ENCODE measurements at places on chromosomes 7 and 10.

GRCh38 chr7:141676618-141677017 lies 25.3 kb downstream of the DENND11 start:
- no peak for DNase-seq

DNA sequence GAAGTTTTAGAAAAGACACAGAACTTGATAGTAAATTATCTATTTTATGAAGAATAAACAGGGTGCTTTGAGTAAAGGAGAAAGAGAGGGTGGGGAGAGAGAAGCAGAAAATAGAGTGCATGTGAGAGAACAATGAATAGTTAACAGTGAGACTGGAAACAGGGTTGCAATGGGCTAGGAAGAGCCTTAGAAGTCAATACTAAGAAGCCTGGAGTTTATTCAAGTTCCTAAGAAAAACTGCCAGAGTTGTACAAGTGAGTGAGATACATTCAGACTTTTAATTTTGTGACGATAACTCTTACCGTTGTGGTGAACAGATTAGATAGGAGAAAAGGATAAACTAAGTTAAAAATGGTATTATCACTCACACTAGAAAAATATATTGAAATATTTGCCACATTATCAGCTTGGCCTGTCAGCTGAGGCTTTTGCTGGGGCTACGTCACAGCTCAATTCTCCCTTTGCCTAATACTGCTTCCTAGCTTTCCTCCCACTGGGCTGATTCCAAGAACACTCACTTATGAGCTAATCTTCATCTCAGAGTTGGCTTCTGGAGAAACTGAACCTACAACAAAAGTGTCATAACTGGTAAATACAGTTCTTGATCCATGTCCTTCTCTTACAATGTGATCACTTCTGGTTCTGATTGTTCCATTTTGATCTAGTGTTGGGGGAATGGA lies 92.7 kb downstream of the SEMA3D start:
- no peak for DNase-seq

GRCh38 chr10:116730464-116731260 lies 11.7 kb downstream of the HSPA12A start:
- DNase-seq = no peak

DNA sequence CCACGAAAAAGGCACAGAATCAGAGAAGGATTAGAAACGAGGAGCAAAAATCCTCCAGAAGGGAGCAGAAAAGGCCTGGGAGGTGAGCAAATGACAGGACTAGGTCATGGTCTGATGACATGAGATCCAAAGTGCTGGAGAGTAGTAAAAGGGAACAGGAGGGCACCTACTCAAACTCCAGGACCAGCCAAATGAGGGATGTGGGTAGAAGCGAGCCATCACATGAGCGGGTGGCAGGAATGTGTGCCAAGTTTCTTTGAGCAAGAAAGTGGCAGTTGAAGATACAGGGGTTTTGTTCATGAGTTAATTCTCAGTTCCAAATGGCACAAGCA lies 112.6 kb downstream of the RNF32 start:
- DNase-seq = no peak

DNA sequence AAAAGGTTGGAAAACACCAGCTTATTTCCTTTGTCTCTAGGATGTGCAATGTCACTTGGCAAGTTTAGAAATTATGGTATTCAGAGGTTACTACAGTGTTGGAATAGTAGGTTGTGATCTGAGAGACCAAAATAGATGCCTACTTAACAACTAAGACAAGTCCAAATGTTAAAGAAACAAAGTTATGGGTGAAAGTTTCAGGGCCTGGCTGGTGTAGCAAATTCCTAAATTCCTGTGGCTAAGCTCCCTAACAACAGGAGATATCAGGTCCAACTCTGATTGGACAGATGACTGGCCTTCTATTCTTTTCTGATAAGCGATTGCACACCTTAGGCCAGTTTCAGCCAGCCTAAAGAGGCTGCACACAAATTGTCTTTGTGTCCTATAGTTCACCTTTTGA lies 873.5 kb downstream of the REEP3 start:
- no peak for DNase-seq

DNA sequence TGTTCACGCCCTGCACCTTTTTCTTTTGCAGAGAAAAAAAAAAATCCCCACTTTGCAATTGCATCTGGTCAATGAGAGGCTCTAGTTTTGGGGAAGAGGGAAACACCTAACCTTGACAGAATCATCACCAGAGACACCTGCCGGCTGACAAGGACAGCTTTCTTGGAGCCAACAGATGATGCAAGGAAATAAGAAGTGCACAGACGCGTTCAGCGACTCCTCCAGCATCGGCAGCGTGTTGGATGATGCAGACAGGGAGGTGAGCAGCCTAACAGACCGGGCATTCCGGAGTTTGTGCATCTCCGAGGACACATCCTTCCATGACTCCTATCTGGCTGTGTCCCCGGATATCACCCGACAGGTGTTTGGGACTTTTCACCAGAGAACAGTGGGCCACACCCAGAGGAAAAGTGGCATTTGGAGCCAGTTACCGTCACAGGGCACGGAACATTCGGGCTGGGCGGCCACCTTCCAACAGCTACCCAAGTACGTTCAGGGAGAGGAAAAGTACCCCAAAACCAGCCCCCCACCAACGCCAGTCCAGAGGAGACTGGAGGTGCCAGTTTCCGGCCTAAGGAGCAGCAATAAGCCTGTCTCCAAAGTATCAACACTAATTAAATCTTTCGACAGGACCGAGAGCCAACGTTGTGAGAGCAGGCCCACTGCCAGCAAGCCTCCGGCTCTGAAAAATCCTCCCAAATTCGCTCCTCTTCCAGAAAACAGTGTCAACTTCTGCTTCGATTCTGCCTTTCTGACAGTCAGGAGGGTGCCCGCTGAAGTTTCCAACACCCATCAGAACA lies 23.6 kb downstream of the C10orf71 start:
- DNase-seq = no peak

DNA sequence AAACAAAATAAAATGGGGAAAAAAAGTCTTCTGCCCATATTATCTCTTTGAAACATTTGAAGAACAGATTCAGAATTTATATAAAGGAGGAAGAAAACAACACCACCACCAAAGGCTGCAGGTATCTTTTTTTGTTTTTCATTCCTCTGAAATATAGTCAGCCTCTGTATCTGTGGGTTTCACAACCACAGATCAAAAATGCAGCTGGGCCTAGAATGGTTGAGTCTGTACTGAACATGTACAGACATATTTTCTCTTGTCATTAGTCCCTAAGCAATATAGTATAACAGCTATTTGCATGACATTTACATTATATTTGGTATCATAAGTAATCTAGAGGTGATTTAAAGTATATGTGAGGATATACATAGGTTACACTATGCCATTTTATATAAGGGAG lies 559.7 kb upstream of the LRRN3 start:
- no peak for DNase-seq

DNA sequence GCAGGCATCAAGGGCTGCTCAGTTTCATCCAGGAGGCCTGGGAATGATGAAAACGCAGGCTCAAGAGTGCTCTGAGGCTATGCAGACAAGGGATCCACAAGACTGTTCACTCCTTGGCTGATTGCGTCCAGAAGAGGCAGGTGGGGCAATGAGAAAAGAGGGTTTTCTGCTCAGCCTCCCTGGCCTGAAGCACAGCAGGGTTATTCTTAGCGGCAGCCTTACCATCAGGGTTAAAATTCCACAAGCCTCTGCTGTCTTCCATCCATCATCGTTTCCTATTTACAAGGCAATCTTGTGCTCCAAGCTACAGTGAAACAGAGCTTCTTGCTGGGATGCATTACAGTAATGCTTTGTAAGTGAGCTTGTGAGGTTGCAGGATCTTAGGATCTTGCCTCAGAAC lies 129.4 kb upstream of the SHH start:
- DNase-seq = no peak

DNA sequence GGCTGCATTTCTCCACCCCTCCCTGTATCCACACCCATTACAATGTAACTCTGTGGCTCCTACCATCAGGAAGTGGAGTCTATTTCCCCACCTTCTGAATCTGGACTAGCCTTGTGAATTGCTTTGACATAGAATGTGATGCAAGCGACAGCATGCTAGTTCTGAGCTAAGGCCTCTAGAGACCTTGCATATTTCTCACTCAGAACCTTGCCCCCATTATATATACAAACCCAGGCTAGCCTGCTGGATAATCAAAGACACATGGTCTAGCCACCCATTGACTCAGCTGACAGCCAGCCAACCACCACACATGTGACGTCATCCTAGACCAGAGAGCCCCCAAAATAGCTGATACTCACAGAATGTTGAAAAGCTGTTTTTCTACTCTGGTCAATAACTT lies 77.9 kb downstream of the CCDC71L start:
- no peak for DNase-seq

DNA sequence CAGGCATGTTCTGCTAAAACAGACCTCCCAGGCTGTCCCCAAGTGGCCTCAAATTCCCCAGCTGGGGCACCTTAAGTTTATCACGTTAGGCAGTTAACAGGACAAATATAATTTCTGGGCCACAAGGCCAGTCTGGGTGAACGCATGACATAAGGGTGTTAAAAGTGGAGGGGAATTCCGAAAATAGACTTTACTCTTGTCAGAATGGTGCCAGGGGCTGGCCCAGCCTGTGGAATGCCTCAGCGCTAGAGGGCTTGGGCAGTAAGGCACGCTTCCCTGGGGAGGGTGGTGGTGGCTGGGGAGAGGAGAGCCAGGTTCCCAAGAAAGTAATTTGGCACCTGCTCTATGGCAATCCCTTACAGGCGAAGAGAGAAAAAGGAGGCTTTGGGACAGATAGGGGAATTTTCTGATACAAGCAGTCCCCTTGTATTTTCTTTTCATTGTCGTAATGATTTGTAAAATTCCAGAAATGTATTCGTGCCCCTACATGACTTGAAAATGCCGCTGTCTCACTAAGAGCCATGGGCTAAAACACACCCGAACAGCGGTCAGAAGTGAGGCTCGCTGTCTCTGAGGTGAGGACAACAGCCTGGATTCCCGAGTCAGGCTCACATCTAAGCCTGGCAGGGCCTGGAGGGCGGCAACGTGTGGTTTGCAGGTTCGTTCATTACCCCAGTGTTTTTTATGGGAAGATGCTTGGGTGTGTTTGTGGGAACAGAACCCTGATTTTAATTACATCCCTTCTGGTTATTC lies 463.2 kb upstream of the GALNT17 start:
- no peak for DNase-seq

DNA sequence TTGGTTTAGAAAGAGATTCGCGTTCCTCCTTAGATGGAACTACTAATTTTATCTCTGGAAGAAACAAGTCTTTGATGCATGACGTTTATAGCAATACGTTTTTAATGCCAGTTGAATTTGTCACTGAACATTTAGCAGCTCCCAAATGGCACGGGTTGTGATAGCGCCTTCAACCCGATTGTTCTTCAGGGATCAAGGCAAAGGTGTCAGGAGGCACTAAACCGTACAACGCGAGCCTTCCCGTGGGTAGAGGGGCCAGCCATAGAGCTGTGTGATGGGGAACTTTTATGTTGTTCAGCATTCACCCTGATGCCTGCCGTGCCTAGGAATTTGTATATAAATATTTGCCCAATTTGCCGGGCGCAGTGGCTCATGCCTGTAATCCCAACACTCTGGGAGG lies 3.4 kb downstream of the GET4 start:
- no peak for DNase-seq

DNA sequence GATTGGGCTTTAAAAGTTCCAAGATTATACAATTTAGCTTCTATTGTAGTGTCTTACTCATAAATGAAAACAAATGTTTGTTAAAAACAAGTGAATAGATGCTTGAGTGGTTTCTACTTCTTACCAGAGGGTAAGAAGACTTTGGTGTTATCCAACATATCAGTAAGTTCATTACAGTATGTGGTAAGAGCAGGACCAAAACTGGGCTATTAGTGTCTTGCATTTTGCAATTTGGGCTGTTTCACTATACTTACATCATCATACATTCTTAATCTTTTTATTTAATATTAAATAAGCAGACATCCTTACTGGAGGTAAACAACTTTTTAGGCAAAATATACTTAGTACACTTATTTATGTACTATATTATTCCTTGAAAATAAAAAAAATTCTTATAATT lies 248.4 kb upstream of the HGF start:
- no peak for DNase-seq

DNA sequence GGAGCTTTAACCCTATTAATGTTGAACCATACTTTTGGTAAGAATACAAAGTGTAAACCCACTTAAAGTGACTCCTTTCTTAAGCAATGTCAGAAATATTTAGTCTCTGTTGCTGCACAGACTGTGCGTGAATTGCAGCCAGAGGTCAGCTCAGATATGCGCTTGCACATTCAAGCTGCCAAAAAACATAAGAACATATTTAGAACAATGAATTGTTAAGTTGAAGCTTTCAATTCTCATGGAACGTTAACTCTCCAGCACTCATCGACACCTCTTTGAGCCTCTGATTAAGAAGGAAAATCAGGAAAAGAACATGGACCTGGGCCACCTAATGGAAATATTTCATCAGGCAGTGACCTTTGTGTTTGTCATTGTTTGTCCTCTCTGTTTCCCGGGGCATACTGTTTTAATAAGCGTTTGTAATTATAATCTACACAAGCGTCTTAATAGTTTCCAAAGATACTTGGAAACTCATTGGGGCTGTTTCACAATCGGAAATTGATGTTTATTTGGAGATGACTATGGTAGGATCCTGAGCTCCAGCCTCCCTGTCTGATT lies 193.0 kb upstream of the CELF2 start:
- DNase-seq = no peak

All from NK-92 treated with Interleukin-12 subunit alpha and Interleukin-12 subunit beta, amount 100 ng/mL, for 24 hours (cell line).